ENCODE measurements at places on chromosomes 4 and X. TPM values are rescaled to one million over a fixed set of nuclear protein-coding genes. Genes with fewer than 3 reads are reported as not detected.

DNA sequence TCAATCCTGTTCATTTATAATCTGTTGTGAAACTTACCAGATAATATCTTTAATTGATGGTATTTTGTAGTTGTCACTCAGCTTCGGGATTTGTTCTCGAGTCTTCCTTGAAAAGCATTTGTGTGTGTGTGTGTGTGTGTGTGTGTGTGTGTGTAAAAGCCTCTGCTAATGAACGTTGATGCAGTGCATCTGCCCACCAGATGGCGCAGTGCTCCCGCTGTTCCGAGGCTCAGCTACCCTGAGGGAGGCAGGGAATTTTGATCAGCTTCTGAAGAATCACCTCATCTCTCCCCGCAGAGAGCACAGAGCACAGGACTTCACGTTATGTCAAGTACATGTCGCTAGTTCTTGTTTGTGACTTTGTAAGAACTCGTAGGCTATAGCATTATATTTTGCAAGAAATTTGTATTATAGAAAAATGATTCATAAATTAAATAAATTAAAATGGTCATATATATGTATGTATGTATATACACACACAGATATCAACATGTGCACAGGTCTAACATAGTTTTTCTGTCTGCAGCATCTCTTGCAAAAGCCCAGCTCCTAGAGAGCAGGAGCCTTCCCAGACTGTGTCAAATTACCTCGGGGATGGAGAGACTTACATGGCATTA lies 316.7 kb upstream of the IGFBP7 start:
- no peak overlapping the region for H3K4me3 ChIP-seq
- H3K27me3 ChIP-seq = no peaks in the 10 kb centered on the region
- DNase-seq = peak; percentile 45
- H3K4me1 ChIP-seq = peaks cover 7% of the 10 kb centered on the region

DNA sequence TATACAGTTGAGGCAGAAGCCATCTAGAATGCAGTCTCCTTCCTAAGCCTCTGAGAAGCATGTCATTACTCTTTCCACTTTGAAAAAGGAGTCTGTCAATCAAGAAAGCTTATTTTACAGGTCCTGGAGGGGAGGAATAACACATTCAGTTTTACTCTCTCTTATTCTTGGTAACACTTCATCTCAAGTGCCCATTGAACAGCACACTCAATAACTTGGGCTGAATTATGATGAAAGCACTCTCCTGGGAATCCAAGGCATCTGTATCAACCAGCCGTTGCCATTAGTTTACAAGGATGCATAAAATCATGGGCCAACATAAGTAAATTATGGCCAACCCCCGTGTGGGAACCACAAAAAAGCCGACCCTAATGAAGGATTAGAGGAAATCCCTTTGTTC lies 282.4 kb downstream of the C4orf33 start:
- H3K4me1 ChIP-seq = no peaks in the 10 kb centered on the region
- H3K36me3 ChIP-seq = no peaks in the 10 kb centered on the region
- H3K27me3 ChIP-seq = no peaks in the 10 kb centered on the region
- no peak overlapping the region for H3K27ac ChIP-seq
- no peak for DNase-seq
- no peak overlapping the region for H3K4me3 ChIP-seq

DNA sequence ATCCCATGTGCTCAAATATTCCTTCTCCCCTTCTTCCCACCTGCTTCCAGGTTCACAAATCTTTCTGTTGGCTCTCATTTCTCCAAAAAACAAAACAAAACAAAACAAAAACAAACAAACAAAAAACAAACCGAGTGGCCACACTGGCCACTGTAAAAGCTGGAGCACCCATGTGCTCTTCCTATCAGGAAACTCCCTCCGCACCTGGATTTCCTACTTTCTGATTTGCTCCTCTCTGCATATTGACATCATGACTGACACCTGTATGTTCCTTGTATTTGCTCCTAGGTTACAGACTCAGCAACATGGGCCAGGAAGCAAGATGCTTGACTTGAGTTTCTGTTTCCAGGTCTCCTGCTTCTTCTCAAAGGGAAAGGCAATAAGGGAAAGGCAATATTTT lies 258.8 kb downstream of the GPC3 start:
- no peak overlapping the region for H3K27ac ChIP-seq
- H3K4me1 ChIP-seq = peaks cover 3% of the 10 kb centered on the region
- peaks cover 5% of the 10 kb centered on the region for H3K27me3 ChIP-seq
- H3K36me3 ChIP-seq = no peaks in the 10 kb centered on the region
- H3K4me3 ChIP-seq = no peak overlapping the region

GRCh38 chrX:137945470-137945869 lies 379.5 kb downstream of the ZIC3 start:
- DNase-seq = no peak
- H3K27me3 ChIP-seq = no peaks in the 10 kb centered on the region
- no peak overlapping the region for H3K4me3 ChIP-seq
- H3K4me1 ChIP-seq = no peaks in the 10 kb centered on the region

- H3K4me3 ChIP-seq = no peak overlapping the region
- no peak overlapping the region for H3K27ac ChIP-seq
- DNase-seq = no peak
- no peaks in the 10 kb centered on the region for H3K36me3 ChIP-seq
These were observed 142.3 kb downstream of the PCDH18 start for GRCh38 chr4:137389911-137390520.

- no peaks in the 10 kb centered on the region for H3K4me1 ChIP-seq
- no peak overlapping the region for H3K27ac ChIP-seq
- no peaks in the 10 kb centered on the region for H3K36me3 ChIP-seq
- no peak overlapping the region for H3K4me3 ChIP-seq
- no peak for DNase-seq
These were observed 51.5 kb upstream of the MXD4 start for GRCh38 chr4:2313366-2313765.

DNA sequence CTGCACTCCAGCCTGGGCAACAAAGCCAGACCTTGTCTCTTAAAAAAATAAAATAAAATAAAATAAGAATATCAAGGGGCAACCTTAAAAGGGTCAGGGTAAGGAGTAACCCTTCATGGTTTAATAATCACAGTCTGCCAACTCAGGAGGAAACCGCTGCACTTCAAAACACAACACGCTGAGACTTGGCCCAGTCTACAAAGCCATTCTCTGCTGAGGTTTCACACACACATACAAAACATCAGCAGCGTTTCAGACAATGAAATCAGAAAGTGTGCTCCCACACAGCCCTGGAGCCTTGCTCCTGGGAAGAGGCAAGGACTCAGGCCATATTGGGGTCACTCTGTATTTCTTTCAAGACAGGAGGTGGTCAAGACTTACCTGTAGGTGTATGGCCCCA lies 18.3 kb downstream of the SCARB2 start:
- H3K4me1 ChIP-seq = peaks cover 72% of the 10 kb centered on the region
- peaks cover 24% of the 10 kb centered on the region for H3K36me3 ChIP-seq
- H3K27ac ChIP-seq = peak overlapping the region; percentile 88
- H3K4me3 ChIP-seq = no peak overlapping the region
- DNase-seq = no peak
- H3K27me3 ChIP-seq = no peaks in the 10 kb centered on the region

GRCh38 chr4:6371271-6371670 lies 101.1 kb downstream of the PPP2R2C start:
- DNase-seq = no peak
- peaks cover 19% of the 10 kb centered on the region for H3K27me3 ChIP-seq
- H3K4me3 ChIP-seq = no peak overlapping the region
- no peaks in the 10 kb centered on the region for H3K36me3 ChIP-seq

DNA sequence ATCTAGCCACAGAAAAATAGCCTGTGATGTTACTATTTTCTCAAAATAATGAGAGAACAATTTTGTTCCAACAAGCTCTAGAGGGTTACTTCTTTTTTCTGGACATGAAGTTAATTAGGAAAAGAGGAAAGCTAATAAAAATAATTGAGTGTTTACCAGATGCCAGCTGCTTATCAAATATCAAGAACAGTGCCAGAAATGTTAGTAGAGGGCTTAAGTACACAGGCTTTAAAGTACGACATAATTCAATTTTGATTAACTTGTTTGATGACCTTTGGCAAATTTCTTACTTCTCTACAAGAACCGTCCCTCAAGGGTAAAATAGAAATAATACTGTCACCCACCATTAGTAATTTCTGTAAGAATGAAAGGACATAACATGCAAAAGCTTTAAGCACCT lies 977.0 kb downstream of the FSTL5 start:
- no peak for DNase-seq
- H3K4me3 ChIP-seq = no peak overlapping the region
- no peak overlapping the region for H3K27ac ChIP-seq

DNA sequence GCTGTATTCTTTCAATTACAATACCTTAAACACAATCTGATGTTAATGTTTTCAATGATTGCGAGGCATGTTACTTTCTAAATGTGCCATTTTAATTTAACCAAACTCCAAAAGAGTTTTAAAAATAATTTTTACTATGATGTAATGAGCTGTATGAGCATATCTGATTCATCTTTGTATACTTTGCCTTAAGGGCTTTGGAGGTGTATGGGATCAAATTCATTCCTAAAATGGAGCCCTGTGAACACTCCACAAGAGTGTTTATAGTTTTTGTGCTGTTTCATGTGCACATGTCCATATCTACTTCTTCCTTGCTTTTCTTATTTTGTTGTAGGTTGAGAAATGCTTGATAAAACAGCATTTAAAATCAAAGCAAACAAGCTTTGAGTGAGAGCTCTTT lies 82.4 kb downstream of the ATP10D start:
- no peak for DNase-seq
- H3K4me1 ChIP-seq = peaks cover 9% of the 10 kb centered on the region
- H3K36me3 ChIP-seq = peaks cover 42% of the 10 kb centered on the region
- no peak overlapping the region for H3K4me3 ChIP-seq
- H3K27me3 ChIP-seq = no peaks in the 10 kb centered on the region

DNA sequence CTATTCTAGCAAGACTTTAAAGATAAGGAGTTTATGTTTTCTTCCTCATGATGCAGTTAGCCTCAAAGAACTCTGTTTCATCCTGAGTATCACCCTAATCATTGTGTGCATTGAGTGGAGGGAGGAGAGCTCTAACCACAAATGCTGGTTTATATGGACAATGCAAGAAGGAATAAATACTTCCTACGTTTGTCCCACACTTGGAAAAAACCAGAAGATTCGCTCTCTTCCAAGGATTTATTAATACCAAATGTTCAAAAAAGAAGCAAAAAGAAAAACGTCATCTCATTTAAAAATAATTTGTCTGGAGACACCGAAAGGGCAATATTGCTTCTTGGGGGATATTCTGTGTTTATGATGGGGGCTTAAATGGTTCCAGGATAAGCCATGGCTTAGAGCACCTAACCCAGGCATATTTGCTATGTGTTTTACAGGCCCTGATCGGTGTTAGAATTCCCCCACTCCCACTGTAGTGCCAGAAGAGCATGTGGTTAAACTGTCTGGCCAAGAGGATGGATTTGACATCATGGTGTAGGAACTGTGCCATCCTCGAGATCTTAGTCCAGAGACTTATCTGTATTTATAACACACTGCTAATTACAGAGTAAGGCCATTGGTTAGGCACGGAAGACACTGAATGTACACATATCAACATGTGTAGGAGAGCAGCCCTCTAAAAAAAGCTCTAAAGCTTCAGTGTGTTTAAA lies 227.2 kb downstream of the ANK2 start:
- no peaks in the 10 kb centered on the region for H3K36me3 ChIP-seq
- H3K27me3 ChIP-seq = no peaks in the 10 kb centered on the region
- H3K4me1 ChIP-seq = no peaks in the 10 kb centered on the region
- DNase-seq = no peak

DNA sequence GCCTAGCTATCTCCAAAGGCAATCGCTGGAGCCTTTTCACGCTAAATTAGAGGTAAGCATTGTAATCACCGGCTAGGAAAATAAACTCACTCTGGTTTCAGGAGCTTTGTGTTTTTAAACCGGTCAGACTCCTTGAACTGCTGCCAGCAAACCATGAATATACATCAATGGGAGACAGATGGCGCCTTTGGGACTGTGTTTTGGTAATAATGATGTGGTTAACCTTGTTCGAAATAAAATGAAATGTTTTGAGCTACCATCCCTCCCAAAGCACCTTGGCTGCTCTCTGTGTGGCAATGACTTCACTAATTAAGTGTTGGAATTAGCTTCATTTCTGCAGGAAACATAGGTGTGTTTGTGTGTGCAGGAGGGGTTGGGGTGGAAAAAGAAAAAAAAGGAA lies 65.3 kb downstream of the CLNK start:
- no peak overlapping the region for H3K27ac ChIP-seq
- H3K4me1 ChIP-seq = peaks cover 6% of the 10 kb centered on the region
- H3K36me3 ChIP-seq = no peaks in the 10 kb centered on the region
- H3K4me3 ChIP-seq = no peak overlapping the region
- H3K27me3 ChIP-seq = no peaks in the 10 kb centered on the region
- DNase-seq = no peak

DNA sequence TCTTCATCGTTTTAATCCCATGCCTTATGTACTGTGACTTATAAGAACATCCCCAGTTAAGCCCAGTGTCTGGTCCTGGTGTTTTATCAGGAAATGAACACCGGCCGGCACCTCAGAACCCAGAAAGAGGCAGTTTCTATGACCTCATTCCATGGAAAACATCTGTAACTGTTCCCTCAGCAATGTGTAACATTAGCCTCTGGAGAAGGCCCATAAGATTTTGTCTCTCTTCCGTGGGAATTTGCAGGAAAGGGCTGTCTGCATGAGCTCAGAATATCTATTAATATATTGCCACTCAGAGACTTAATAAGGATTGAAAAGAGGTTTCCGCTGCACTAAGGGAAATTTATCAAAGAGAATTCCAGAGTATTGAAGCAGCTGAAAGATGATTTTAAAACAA lies 3.1 kb upstream of the TCEANC start:
- H3K4me3 ChIP-seq = no peak overlapping the region
- H3K27ac ChIP-seq = no peak overlapping the region
- H3K36me3 ChIP-seq = no peaks in the 10 kb centered on the region
- DNase-seq = no peak
- H3K27me3 ChIP-seq = peaks cover 11% of the 10 kb centered on the region
- peaks cover 15% of the 10 kb centered on the region for H3K4me1 ChIP-seq

- no peak overlapping the region for H3K4me3 ChIP-seq
- no peak for DNase-seq
- H3K27me3 ChIP-seq = no peaks in the 10 kb centered on the region
- H3K4me1 ChIP-seq = no peaks in the 10 kb centered on the region
These were observed 199.8 kb upstream of the WDFY3 start for GRCh38 chr4:85166318-85166717.

DNA sequence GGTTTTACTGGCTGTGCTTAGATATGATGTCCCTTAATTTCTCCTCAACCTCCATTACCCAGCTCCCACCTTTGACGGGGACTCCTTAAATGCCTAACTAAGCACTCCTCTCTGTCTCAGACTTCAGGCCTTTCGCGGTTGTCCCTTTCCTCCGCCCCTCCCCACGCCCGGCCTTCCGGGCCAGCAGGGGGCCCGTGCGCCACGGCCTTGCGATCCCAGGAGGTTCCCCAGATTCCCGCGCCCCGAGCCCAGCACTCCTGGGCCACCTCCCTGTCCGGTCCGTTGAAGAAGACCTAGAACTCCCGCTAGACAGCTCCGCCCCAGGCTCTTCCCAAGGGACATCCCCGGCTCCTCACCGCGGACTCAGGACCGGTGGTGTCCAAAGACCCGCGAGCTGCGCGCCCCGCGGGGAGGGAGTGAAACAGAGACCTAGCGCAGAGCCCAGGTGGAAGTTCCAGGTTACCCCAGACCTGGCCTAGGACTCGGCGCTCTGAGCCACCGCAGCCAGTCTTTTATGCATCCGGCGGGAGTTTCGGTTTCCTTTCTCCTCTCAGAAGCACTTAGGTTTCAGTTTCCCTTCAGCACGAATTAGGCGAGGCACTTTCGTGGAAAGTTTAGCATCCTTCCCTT lies at the start of gene DDX60:
DDX60 (minus strand) TSS at position 487 of the 630 bp plus-strand sequence. CDS start 7,493 bp downstream, outside the sequence.
- peak within 1 kb of the TSS; percentile 98 for H3K4me3 ChIP-seq
- H3K4me1 ChIP-seq = peaks cover 5% of the 10 kb centered on the region
- H3K27ac ChIP-seq = peak within 1 kb of the TSS; percentile 89

- H3K4me1 ChIP-seq = no peaks in the 10 kb centered on the region
- H3K27me3 ChIP-seq = no peaks in the 10 kb centered on the region
- no peaks in the 10 kb centered on the region for H3K36me3 ChIP-seq
These were observed 57.3 kb upstream of the WDR19 start for GRCh38 chr4:39124885-39125599.

Gene MAGEA10
- not detected for total RNA-seq

Gene FGFBP2
- 0.36 TPM for total RNA-seq

Gene PHOX2B
- total RNA-seq = not detected

Gene RPA4
- 1.1 TPM for total RNA-seq

Data from osteoblast (primary cell).